ENCODE measurements at places on chromosomes 5 and 9. TPM values are rescaled to one million over a fixed set of nuclear protein-coding genes. Genes with fewer than 3 reads are reported as not detected.

The BHMT2 gene
- total RNA-seq, result not detected

The LNPEP gene
- 41.0 TPM for total RNA-seq

The C9orf153 gene
- 1.0 TPM for total RNA-seq

The QRFP gene
- total RNA-seq, result not detected

The ACER2 gene
- 1.9 TPM for total RNA-seq

The BNC2 gene
- total RNA-seq, result 0.54 TPM

The ADAMTS19 gene
- total RNA-seq, result 69.6 TPM

The IL5 gene
- not detected for total RNA-seq

The IL33 gene
- total RNA-seq, result not detected

The IL4 gene
- not detected for total RNA-seq

The DMRT3 gene
- not detected for total RNA-seq

The F2RL1 gene
- total RNA-seq, result not detected

The CSF2 gene
- total RNA-seq, result not detected

The SPIN1 gene
- total RNA-seq, result 67.5 TPM

The TAL2 gene
- total RNA-seq, result not detected

- H3K4me1 ChIP-seq, result peaks cover 5% of the 10 kb centered on the region
- peaks cover 73% of the 10 kb centered on the region for H3K27me3 ChIP-seq
- no peak overlapping the region for H3K27ac ChIP-seq
- peak; percentile 84 for DNase-seq
- H3K36me3 ChIP-seq, result no peaks in the 10 kb centered on the region
Observed at GRCh38 chr5:135462304-135462703, 10.2 kb upstream of the TIFAB start.

GRCh38 chr5:165894916-165895315 lies 2389.5 kb downstream of the MAT2B start:
- no peaks in the 10 kb centered on the region for H3K27me3 ChIP-seq
- no peaks in the 10 kb centered on the region for H3K36me3 ChIP-seq
- no peaks in the 10 kb centered on the region for H3K4me1 ChIP-seq
- no peak overlapping the region for H3K27ac ChIP-seq
- no peak overlapping the region for H3K4me3 ChIP-seq

DNA sequence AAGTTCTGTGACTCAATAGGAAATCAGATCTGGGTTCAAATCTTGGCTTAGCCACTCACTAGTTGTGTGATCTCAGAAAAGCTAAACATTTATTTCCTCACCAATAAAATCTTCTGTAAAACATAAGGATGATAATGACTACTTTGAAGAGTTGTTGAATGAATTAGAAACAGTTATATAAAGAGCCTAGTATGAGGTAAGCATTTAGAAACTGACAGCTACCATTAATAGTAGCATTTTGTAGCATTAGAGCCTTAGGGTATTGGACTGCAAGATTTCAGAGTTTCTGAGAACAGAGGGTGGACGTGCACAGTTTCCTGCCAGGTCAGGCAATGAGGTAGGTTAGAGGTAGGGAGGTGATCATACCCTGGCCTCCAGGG lies 293.2 kb downstream of the CWC27 start:
- no peaks in the 10 kb centered on the region for H3K27me3 ChIP-seq
- no peak for DNase-seq
- H3K36me3 ChIP-seq, result no peaks in the 10 kb centered on the region
- no peak overlapping the region for H3K27ac ChIP-seq
- no peaks in the 10 kb centered on the region for H3K4me1 ChIP-seq
- no peak overlapping the region for H3K4me3 ChIP-seq

- H3K27ac ChIP-seq, result no peak overlapping the region
- no peaks in the 10 kb centered on the region for H3K36me3 ChIP-seq
- no peaks in the 10 kb centered on the region for H3K4me1 ChIP-seq
- no peak for DNase-seq
Observed at GRCh38 chr9:134007571-134007970, 15.4 kb upstream of the VAV2 start.

GRCh38 chr9:116313638-116314037 lies 160.0 kb downstream of the PAPPA start:
- no peak for DNase-seq
- no peaks in the 10 kb centered on the region for H3K27me3 ChIP-seq
- H3K36me3 ChIP-seq, result no peaks in the 10 kb centered on the region
- no peak overlapping the region for H3K27ac ChIP-seq
- peaks cover under 1% of the 10 kb centered on the region for H3K4me1 ChIP-seq
- no peak overlapping the region for H3K4me3 ChIP-seq

- H3K27ac ChIP-seq, result no peak overlapping the region
- H3K4me3 ChIP-seq, result no peak overlapping the region
- H3K4me1 ChIP-seq, result no peaks in the 10 kb centered on the region
- H3K27me3 ChIP-seq, result peaks cover 15% of the 10 kb centered on the region
Observed at GRCh38 chr5:1659100-1659981, 135.6 kb upstream of the LPCAT1 start.

DNA sequence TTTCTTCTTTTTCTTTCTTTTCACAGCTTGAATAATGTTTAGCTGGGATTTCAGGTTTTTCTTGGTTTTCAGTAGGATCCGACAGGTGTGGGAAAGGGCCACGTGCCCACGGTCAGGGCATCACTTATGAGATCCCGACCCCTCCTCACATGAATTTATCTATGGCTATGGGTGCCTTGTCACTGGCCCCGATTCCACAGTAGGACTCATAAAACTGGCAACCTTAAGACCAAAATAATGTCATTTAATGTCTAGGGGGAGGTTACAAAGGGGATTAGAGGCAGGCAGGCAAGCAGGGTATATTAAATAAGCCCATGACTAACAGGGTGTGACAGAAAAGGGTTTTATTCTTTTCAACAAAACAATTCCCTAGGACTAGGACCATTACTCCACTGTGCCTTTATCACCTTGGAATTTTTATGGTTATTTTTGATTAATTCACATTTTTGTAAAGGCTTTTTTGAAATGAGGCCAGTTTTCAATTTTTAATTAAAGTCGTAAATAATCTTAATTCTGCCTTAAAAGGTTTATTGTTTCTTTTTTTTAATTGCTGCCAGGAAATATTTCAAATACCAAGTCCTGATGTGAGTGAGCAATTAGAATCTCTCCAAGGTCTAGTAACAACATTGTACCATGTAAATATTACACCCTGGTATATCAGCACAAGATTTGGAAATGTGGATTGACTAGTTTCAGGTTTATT lies 370.4 kb downstream of the GLIS3 start:
- no peak for DNase-seq
- no peaks in the 10 kb centered on the region for H3K36me3 ChIP-seq
- no peaks in the 10 kb centered on the region for H3K4me1 ChIP-seq
- no peak overlapping the region for H3K27ac ChIP-seq
- no peaks in the 10 kb centered on the region for H3K27me3 ChIP-seq

GRCh38 chr5:139910901-139911300 lies 115.3 kb downstream of the PSD2 start:
- no peak overlapping the region for H3K27ac ChIP-seq
- H3K27me3 ChIP-seq, result no peaks in the 10 kb centered on the region
- H3K4me3 ChIP-seq, result no peak overlapping the region

DNA sequence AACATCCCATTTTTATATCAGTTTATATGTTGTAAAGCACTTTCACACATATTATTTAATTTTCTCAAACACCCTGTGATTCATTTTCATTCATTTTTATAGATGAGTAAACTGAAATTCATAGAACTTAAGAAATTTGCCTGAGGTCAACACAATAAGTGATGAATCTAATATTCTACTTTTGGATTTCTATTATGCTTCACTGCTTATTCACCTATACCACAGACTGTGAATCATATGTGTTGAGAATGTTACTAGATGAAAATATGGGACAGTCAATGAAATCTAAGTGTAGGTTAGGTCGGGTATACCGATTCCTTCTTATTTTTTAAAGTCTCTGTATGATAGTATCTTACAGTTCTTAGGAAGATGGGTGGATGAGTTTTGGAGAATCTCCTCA lies 24.8 kb downstream of the CDC37L1 start:
- peaks cover 53% of the 10 kb centered on the region for H3K36me3 ChIP-seq
- no peak overlapping the region for H3K27ac ChIP-seq
- H3K4me1 ChIP-seq, result no peaks in the 10 kb centered on the region
- DNase-seq, result no peak

GRCh38 chr5:31161781-31162181 lies 31.7 kb upstream of the CDH6 start:
- H3K27ac ChIP-seq, result no peak overlapping the region
- H3K27me3 ChIP-seq, result no peaks in the 10 kb centered on the region
- no peaks in the 10 kb centered on the region for H3K36me3 ChIP-seq
- H3K4me1 ChIP-seq, result no peaks in the 10 kb centered on the region

DNA sequence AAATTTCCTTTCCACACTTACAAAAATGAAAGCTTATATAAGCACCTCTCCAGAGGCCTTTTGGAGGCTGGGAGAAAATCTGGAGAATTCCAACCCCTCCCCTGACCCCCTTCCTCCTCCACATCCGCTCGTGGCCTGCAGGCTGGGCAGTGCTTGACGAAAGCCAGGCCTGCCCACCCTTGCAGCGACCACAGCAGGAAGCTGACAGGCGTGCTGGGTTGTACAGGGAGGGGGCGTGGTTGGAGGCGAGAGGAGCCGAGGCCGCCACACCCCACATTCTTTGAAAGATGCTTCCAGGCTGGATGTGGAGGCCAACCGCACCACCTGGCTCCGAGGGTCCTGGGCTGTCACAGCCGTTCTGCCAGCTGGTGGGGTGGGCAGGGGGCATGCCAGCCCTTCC lies 47.8 kb upstream of the IER5L start:
- H3K27me3 ChIP-seq, result no peaks in the 10 kb centered on the region
- H3K4me1 ChIP-seq, result peaks cover 27% of the 10 kb centered on the region
- peak overlapping the region; percentile 84 for H3K27ac ChIP-seq
- peak; percentile 87 for DNase-seq
- H3K36me3 ChIP-seq, result no peaks in the 10 kb centered on the region
- no peak overlapping the region for H3K4me3 ChIP-seq

DNA sequence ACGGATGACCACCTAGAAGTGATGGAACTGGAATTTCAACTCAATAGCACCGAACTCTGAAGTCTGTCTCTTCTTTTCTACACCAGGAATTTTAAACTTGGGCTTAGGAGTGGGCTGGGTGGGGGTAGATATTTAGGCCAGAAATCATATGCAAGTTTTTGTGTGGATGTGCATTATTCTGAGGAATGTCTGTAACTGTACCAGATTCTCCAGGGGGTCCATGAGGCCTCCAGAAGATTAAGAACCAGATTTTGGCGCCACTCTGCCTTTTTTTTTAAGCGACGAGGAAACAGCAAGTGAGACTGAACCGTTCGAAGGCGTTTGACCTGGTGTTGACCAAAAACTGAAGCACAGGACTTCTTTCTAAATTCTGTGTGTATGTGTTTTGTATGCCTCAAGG lies 88.8 kb upstream of the TTC23L start:
- no peaks in the 10 kb centered on the region for H3K27me3 ChIP-seq
- no peaks in the 10 kb centered on the region for H3K36me3 ChIP-seq
- no peak overlapping the region for H3K4me3 ChIP-seq
- H3K27ac ChIP-seq, result no peak overlapping the region

DNA sequence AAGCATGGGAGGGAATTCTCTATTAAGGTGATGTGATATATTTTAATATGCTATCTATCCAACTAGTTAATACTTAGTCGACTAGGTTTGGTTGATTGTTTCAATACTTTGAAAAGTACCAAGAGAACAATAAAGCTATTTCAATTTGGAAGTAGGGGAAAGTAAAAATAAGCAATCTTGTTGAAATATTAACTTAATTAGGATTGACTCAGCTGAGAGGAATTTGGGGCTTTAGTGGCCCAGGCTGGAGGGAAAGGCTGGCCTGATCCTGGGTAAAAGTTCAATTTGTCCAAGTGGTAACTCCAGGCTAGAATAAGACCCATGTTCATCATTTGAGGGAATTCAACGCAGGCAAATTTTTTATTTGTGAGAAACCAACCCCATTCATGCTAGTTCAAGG lies 48.6 kb downstream of the NMUR2 start:
- no peaks in the 10 kb centered on the region for H3K4me1 ChIP-seq
- H3K27me3 ChIP-seq, result no peaks in the 10 kb centered on the region
- H3K36me3 ChIP-seq, result no peaks in the 10 kb centered on the region
- H3K27ac ChIP-seq, result no peak overlapping the region
- DNase-seq, result no peak

- H3K4me3 ChIP-seq, result no peak overlapping the region
- no peaks in the 10 kb centered on the region for H3K27me3 ChIP-seq
- H3K27ac ChIP-seq, result no peak overlapping the region
- H3K36me3 ChIP-seq, result no peaks in the 10 kb centered on the region
- peaks cover 5% of the 10 kb centered on the region for H3K4me1 ChIP-seq
Observed at GRCh38 chr5:72505016-72505415, 2.2 kb downstream of the ZNF366 start.

DNA sequence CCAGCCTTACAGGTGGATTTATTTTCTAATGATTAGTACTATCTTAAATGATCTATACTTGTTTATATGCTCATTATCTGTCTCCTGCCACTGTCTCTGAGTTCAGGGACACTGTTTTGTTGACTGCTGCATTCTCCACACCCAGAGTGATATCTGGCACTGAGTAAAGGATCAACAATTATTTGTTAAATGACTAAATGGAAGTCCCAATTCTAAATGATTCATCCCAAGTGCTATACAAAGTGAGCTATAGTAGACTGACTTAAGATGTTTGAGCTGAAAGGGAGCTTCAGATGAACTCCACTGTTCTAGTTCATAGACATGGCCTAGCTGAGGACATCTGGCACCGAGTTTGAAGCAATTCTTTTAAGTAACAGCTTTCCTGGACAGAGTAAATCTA lies 40.5 kb downstream of the ITGA2 start:
- H3K27me3 ChIP-seq, result no peaks in the 10 kb centered on the region
- peaks cover 8% of the 10 kb centered on the region for H3K4me1 ChIP-seq
- no peak for DNase-seq
- no peak overlapping the region for H3K4me3 ChIP-seq

DNA sequence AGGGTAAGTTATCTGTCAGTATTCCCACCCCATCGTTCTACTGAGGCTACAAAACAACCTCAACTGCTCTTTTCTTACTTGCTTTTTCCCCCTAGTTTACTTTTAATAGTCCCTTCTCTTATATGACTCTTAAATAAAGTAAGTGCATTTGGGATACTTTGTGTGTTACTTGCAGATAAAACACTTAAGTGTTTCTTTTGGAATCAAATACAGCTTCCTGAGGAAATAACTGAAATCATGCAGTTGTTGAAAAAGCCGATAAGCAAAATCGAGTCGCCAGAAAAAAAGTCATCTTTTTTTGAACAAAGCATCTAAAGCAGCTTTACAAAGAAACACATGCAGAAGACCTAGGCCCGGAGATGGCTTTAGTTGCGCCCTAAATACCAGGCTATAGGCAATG lies 53.5 kb upstream of the EPB41L4A start:
- H3K36me3 ChIP-seq, result no peaks in the 10 kb centered on the region
- no peak overlapping the region for H3K4me3 ChIP-seq
- no peak overlapping the region for H3K27ac ChIP-seq

DNA sequence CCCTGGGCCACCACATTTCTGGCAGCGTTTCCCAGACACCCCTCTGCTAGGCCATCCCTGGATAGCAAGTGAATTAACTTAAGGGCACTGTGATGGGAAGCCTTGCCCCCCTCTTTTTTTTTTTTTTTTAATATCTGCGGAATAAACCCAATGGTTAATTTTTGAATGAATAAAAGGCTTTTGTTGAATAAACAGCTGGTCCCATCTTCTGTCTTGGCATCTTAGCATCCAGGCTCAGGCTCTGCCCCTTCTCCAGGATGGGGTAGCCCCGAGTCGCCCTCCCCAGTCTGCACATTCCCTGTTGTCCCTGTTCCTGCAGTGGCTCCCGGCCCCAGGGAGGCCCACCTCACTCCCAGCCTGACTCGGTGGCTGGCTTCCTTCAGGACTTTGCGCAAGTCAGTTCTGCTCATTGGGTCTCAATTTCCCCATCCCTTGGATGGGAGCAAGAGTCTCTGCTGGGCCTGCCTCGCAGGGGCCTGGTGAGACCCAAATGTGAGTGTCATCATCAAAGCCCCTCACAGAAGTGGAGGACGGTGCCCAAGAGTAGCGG lies 29.0 kb upstream of the HMCN2 start:
- no peak for DNase-seq
- H3K4me1 ChIP-seq, result peaks cover 2% of the 10 kb centered on the region
- no peak overlapping the region for H3K4me3 ChIP-seq

Measured in cardiac muscle cell (in vitro differentiated cells and primary cell).